EL (cell line): ENCODE measurements at places on chromosomes 5 and 9.
A peak's percentile ranks its signal among the peaks of the same experiment; 100 is the strongest.

DNA sequence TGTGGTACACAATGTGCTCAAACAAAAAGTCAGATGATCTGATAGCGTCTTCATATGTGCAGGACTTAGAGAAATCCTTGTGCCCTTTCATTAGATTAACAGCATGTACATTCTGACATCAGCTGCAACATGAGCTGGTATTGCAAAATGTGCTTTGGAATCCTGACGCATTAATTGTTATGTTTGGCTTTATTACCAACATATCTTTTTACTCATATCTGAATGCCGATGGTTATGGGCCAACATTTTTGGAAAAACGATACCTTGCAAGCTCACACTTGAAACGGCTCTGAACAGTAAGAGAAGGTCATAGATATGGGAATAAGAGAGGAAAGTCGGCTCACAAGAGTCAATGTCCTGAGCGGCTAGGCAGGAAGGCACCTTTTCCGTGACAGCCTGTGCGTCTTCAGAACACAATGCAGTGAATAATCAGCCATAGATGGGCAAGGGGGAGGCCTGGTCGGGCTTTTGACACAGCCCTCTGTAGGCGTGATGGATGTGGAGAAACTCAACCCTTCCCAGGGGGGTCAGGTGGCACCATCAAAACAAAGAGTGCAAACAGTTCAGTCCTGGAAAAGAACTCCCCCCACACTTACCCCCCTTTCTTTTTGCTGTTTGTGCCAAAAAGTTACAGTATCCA is 36.4 kb upstream of the GAS1 start:
- peak; percentile 86 for DNase-seq

DNA sequence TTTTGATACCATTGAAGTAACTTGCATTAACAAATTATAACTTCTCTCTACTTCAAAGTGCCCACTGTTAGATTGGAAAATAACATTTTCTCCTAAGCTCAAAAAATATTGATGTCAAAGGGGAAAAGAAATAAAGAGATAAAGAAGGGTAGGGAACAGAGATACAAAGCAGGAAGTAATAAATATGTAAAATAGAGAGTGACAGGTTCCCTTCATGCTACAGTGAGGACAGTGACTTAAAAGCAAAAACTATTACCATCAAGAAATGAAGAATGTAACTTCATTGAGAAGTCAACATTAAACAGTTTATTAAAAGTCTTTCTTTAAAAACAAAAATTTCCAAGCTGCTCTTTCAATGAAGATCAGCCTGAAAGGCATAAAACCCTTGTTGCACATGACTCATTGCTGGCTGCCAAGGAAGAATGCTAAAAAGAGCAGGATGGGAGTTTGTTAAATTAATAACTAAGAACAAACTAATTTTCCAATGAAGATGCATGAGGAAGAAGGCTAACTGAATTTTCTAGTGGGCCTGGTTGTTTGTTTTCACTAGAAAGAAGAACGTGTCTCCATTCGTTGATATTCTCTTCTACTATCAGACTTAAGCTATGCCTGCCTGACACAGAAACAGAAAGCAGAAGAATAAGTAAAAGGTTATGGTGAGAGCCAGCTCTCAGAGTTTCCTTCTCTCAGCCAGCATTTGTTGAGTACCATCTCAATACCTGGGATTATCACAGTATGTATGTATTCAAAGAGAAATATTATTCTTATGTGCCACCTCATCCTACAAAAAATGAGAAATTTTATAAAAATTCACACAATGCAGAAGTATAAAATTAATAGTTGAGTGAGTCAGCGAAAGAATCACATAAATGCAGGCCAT is 197.8 kb upstream of the NREP start:
- DNase-seq, result peak; percentile 57

DNA sequence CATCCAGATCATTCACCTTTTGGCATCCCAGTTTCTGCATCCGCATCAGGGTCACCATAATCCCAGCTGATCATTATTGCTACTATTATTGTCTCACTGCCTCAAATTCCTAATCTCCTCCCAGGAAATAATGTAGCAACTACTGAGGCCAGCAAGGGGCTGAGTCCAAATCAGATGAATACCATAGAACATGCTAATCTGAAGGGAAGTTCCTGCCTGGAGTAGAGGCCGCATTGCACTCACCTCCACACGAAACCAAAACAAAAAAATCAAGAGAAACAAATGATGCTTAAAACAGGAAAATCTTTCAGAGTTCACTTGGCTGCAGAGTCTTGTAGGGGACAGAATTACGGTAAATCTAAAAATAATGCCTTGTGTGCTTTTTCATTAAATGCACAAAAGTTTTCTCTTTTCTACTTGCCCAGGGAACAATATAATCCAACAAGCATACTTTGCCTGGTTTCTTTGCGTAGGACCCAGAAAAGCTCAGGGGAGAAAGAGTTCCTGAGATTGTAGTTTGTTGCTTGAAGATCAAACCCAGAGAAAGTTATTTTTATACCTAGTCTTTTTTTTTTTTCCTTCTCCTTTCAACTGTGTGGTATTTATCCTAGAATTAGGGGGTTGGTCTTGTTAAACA is 87.7 kb upstream of the KLF4 start:
- no peak for DNase-seq

DNA sequence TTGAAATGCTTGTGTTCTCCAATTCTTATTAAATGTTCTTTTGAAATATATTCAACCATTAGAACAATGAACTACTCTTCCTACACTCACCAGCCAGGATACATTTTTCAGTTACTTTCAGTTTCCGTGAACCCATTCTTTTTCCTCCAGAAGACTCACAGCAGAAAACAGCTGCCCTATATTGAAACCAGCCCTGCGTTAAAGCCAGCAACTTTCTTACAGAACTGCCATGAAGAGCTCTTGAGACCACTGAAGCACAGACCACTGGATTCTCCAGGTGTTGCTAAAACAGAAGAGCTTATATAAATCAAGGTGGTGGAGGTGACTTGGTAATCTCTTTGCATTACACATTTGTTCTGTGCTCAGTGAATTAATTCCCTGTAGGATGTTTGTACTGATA is 365.9 kb upstream of the C9orf72 start:
- no peak for DNase-seq

DNA sequence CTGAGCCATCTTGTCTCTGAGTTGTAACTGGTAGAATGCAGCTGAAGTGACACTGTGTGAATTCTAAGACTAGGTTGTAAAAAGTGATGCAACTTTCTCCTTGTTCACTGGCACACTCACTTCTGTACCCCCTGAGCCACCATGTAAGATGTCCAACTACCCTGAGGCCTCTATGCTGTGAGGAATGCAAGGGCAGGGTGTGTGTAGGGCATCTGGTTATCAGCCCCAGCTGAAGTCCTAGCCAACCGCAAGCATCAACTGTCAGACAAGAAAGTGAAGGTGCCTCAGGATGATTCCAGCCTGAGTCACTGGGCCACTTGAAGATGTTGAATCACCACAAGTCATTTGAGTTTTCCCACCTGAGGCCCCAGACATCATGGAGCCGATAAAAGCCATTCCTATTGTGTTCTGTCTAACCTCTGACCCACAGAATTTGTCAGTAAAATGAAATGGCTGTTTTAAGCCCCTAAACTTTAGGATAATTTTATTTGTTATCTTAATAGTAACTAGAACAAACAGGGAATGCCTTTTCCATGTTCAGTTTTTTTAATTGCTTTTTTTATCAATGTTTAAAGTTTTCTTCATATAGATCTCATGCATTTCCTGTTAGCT is 18.7 kb upstream of the RHOBTB3 start:
- DNase-seq, result peak; percentile 95

GRCh38 chr5:79235634-79236361 is at the start of gene JMY:
JMY (plus strand) TSS chr5:79236131; CDS start chr5:79236651, 520 bp downstream.
- DNase-seq, result peak; percentile 87

- DNase-seq, result no peak
Measured at GRCh38 chr9:121658591-121658990, 7.2 kb downstream of the DAB2IP start.

DNA sequence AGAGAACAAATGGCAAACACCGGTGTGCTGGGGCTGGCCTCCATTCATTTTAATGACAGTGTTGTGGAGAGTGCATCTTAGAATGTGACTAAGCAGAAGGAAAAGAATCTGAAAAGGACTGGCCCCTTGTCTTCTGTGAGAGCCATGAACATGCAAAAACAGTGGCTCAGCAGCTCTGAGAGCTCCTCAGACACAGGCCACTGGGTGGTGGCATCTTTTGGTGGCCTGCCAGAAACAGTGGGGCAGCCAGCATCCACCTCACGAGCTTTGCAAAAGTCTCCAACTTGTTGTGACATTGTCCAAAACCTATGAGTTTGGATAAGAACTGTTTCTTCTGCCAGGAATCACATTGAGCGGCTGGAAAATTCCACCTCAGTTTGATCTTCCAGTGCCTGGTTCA is 233.4 kb downstream of the NR3C1 start:
- DNase-seq, result no peak

- DNase-seq, result no peak
Measured at GRCh38 chr9:95459178-95459577, 57.6 kb downstream of the PTCH1 start.

- no peak for DNase-seq
Measured at GRCh38 chr9:111001526-111001925, 36.7 kb downstream of the LPAR1 start.

DNA sequence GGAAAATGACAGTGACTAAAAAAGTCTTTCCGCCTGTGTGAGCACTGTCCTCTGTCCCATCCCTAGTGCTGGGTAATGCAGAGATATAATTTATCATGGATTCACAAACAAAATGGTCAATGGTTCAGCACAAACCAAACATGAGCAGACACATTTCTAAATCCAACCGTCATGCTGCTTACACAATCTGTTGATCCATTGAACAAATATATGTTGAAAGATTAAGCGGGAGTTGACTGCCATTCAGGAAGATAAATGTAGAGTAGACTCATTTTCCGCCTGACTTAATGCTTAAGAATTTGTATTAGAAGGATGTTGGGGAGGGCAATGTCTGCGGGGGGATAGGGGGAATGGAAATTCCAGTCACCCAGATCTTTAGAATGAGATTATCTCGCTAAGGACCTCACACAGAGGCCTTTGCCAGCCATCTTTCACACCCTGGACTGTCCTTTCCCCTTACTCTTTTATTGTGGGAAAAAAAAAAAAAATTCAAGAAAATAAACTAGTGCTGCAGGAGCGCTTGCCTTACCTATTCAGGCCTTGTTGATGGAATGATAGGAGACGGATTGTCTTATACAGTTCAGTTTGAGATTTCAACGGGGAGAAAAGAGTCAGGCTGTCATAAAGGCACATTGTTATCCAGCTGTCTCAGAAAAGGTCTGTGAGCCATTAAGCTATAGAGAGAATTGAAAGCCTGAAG is 153.7 kb downstream of the TLE1 start:
- DNase-seq, result peak; percentile 7

DNA sequence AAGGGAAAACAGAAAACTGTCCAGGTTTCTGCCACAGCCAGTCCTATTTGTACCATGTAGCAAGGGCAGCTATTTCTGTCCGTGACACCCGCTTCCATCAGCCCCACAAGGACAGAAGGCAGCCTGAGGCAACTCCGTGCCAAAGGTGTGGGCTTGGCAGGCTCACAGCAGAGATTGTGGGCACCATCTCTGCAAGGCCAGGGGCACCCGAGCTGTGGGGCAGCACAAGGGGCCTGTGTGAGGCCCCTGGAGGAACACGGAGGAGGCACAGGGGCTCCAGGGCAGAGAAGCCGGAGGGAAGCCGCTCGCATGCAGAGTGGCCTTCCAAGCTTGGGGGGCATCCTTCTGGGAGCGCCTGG is 43.5 kb downstream of the COL23A1 start:
- no peak for DNase-seq
